Activated CD4-positive, alpha-beta memory T cell treated with anti-CD3 and anti-CD28 coated beads, Interleukin-2, amount 10 ng/mL, durations not matched to agents 7 days and 5 days (primary cell): ENCODE measurements at places on chromosomes 7 and 10. TPM values are rescaled to one million over a fixed set of nuclear protein-coding genes. Genes with fewer than 3 reads are reported as not detected.

GRCh38 chr10:126842836-126843235 lies 62.4 kb upstream of the DOCK1 start:
- no peaks in the 10 kb centered on the region for H3K36me3 ChIP-seq
- H3K27ac ChIP-seq = no peak overlapping the region

GRCh38 chr7:74216361-74216761 lies 6.6 kb downstream of the LAT2 start:
- H3K4me3 ChIP-seq = no peak overlapping the region
- peak overlapping the region; percentile 73 for H3K27ac ChIP-seq
- peaks cover 12% of the 10 kb centered on the region for H3K36me3 ChIP-seq
- DNase-seq = no peak

- peak overlapping the region; percentile 79 for H3K4me3 ChIP-seq
- peak; percentile 55 for DNase-seq
- H3K27me3 ChIP-seq = no peaks in the 10 kb centered on the region
These were observed 527 bp downstream of the AKR1B1 start for GRCh38 chr7:134458341-134458805.

DNA sequence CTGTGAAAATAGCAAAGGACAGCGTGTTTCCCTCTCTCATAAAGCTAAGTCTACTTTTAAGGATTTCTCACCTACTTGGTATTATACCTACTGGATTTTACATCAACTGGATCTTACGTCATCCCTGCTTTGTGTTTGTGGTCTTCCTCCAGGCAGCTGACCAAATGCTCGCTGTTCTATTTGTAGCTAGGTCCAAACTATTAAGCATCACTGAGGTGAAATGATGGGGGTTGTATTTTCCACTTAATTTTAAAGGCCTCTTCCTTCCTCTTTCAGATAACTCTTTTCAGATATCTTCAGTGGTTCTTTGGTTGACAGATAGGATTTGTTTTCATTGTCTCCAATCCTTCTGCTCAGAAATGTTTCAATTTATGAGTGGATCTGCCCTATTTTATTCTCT lies 169.7 kb downstream of the RNLS start:
- H3K4me1 ChIP-seq = no peaks in the 10 kb centered on the region
- no peaks in the 10 kb centered on the region for H3K27me3 ChIP-seq
- no peaks in the 10 kb centered on the region for H3K36me3 ChIP-seq
- no peak overlapping the region for H3K4me3 ChIP-seq
- no peak overlapping the region for H3K27ac ChIP-seq

DNA sequence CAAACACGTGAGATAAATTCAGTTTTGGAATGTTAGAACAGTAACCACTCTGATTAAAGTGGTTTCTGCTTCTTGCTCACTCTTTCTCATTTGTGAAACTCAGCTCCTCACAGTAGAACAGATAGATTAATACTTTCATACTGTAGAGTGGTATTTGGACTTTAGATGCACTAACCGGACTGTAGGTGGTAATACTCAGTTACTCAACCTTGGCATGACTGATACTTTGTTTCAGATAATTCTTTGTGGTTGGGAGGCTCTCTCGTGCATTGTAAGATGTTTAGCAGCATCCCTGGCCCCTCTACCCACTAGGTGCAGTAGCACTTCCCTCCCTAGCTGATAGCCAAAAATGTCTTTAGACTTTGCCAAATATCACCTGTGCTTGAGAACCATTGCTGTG lies 37.6 kb downstream of the MCU start:
- no peaks in the 10 kb centered on the region for H3K36me3 ChIP-seq
- H3K27me3 ChIP-seq = no peaks in the 10 kb centered on the region
- no peak overlapping the region for H3K27ac ChIP-seq
- DNase-seq = no peak

- H3K36me3 ChIP-seq = no peaks in the 10 kb centered on the region
- DNase-seq = no peak
- H3K27me3 ChIP-seq = no peaks in the 10 kb centered on the region
- no peak overlapping the region for H3K4me3 ChIP-seq
These were observed 285.7 kb downstream of the NXPH1 start for GRCh38 chr7:8719102-8719501.

DNA sequence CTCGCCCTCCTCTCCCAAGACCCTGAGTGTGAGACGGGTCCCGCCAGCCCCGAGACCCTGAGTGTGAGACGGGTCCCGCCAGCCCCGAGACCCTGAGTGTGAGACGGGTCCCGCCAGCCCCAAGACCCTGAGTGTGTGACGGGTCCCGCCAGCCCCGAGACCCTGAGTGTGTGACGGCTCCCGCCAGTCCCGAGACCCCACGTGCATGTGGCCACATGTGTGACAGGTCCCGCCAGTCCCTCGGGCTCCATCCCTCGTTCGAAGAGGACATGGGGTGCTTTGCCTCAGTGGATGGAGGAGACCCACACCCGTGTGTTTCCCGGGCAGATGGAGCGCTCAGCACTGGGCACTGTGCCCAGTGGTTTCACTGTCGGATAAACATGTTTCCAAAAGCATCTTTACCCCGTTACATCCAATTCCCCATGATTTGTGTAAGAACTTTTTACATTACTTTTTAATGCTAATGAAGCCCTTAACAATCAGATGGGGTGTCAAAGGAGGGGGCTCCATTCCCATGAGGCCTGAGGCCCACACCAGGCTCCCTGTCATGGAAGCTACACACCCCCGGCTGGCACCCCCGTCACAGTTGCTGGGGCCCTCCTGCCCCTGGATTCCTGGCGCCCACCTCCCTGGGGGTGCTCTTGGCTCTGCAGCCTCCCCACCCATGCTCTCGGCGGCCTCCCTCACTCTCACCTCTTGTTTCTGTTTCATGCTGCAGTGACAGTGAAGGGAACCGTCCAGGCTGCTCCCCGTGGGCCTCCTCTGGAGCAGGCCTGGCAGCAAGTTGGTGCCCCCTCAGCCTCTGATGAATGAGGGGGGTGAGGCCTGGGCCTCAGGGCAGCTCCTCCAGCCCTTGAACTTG lies 48.5 kb upstream of the CFAP46 start:
- DNase-seq = no peak
- H3K36me3 ChIP-seq = no peaks in the 10 kb centered on the region
- no peak overlapping the region for H3K4me3 ChIP-seq
- no peaks in the 10 kb centered on the region for H3K27me3 ChIP-seq

- no peaks in the 10 kb centered on the region for H3K36me3 ChIP-seq
- no peaks in the 10 kb centered on the region for H3K27me3 ChIP-seq
- H3K4me1 ChIP-seq = no peaks in the 10 kb centered on the region
- H3K4me3 ChIP-seq = no peak overlapping the region
- H3K27ac ChIP-seq = no peak overlapping the region
- DNase-seq = no peak
These were observed 750.7 kb downstream of the MAGI2 start for GRCh38 chr7:78702770-78703169.

- H3K36me3 ChIP-seq = no peaks in the 10 kb centered on the region
- H3K27ac ChIP-seq = no peak overlapping the region
- H3K27me3 ChIP-seq = no peaks in the 10 kb centered on the region
- no peaks in the 10 kb centered on the region for H3K4me1 ChIP-seq
These were observed 192.6 kb upstream of the CXCL12 start for GRCh38 chr10:44577533-44577932.

DNA sequence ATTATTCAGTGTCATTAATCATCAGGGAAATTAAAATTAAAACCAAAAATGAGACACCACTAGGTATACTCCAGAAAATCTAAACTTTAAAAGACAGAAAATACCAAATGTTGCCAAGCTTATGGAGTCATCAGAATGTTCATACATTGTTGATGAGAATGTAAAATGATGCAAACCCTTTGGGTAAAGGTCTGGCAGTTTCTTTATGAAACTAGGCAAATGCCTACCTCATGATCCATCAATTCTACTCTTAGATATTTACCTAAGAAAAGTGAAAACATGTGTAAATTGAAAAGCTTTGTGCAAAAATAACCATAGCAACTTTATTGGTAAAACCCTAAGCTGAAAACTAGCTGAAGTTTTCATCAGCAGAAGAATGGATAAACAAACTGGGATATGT lies 329.5 kb upstream of the MEOX2 start:
- H3K4me1 ChIP-seq = no peaks in the 10 kb centered on the region
- no peak overlapping the region for H3K27ac ChIP-seq
- no peak for DNase-seq
- no peak overlapping the region for H3K4me3 ChIP-seq

MGAM2 gene
- total RNA-seq = not detected

WNT16 gene
- not detected for total RNA-seq

METTL27 gene
- total RNA-seq = 3.3 TPM

ANKRD61 gene
- total RNA-seq = not detected

LRRC18 gene
- not detected for total RNA-seq

SLC18A2 gene
- total RNA-seq = not detected

SPOCK2 gene
- 418 TPM for total RNA-seq

GRID2IP gene
- total RNA-seq = 0.28 TPM

CRHR2 gene
- not detected for total RNA-seq
